CD4-positive, alpha-beta T cell treated with Interleukin-4 for 4 hours (primary cell): ENCODE measurements at places on chromosomes 7 and 10.

DNA sequence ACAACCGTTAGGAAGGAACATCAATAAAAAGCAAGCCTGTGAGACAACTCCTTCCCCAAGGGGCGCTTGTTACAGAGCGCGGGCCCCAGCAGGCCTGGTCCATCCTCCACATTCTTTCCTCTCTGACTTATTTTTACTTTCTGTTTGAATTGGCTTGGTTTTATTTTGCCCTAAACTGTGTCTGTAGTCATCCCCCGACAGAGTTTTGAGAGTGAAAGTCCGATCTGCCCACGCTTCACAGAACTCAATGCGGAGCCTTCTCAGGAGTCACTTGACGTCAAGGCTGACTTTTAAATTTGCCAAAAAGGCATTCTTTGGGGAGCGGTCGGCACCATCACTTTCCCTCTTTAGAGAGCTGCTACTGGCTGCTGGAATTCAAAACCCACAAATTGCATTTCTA, 150.1 kb upstream of the KLF6 start:
- DNase-seq: peak; percentile 72

DNA sequence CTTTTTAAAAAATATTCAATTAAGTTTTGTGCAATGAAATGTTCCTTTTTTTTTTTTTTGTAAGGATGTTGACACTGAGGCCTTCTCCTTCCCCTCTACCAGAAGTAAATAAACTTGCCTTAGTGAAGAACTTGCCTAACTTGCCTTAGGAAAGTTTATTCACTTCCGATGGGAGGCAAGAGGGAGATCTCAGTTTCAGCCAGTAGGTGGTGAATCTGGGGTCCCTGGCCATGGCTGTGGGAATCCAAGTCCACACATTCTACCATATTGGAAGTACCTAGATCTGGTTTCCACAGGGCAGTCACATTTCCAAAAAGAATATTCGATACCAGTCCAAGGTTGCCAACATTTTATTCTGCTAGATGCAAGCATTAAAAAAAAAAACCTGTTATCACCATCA, 270.9 kb downstream of the CCSER2 start:
- no peak for DNase-seq

GRCh38 chr10:105952153-105952552, 1212.4 kb downstream of the SORCS1 start:
- DNase-seq: no peak

DNA sequence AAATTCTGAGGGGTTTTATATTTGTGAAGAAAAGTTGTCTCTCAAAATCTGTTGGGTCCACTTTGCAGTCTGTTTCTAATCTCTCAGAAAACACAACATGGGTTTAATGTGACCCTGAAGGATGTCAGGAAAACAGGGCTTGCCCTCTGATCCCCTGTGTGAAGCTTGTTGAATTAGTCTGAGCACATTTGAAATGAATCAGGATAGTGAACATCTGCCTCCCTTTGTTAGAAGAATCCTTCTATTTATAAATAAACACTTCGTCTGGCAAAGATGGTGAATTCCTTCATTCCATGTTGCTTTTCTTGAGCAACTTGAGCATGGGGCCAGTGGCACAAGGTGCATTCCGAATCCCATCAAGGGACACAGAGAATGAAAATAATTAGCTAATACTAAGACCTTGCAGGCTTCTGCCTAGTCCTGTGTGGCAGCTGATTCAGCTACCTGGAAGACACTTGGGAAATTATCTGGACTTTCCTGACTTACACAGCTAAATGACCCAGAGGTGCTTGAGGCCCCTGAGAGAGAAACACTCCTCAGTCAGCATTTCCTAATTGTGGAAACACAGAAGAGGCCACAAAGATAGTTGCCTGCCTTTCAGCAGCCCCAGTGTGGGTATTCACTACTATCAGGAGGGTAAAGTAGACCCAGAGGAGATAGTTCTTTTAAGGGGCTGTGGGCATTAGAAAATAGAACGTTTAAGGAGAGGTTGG, 305.5 kb downstream of the C7orf25 start:
- no peak for DNase-seq

- no peak for DNase-seq
Observed at GRCh38 chr7:23410446-23411183, 59.7 kb downstream of the IGF2BP3 start.

DNA sequence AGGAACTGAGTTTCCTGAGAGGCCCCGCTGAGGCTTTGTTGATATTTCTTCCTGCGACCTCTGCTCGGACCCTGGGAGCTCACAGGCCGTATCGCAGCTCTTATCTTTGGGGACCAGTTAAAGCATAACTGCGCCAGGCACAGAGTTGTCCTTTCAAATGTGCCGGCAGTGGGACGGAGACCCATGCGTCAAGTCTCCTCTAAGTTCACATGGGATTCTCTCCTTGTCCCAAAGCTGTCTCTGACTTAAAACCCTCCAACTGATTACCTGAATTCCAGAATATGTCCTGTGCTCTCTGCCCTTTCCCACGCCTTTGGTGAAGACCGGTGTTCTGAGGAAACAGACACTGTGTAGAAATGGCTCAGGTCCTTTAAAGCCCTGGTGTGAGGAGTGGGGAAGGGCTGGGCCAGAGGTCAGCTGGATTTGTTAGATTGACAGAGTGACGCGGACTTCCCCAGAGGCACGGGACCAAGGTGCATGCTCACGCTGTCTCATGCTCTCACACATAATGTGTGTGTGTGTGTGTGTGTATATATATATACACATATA, 169.8 kb downstream of the EGFR start:
- DNase-seq: no peak

- DNase-seq: no peak
Observed at GRCh38 chr10:96960872-96961271, 128.8 kb downstream of the LCOR start.

DNA sequence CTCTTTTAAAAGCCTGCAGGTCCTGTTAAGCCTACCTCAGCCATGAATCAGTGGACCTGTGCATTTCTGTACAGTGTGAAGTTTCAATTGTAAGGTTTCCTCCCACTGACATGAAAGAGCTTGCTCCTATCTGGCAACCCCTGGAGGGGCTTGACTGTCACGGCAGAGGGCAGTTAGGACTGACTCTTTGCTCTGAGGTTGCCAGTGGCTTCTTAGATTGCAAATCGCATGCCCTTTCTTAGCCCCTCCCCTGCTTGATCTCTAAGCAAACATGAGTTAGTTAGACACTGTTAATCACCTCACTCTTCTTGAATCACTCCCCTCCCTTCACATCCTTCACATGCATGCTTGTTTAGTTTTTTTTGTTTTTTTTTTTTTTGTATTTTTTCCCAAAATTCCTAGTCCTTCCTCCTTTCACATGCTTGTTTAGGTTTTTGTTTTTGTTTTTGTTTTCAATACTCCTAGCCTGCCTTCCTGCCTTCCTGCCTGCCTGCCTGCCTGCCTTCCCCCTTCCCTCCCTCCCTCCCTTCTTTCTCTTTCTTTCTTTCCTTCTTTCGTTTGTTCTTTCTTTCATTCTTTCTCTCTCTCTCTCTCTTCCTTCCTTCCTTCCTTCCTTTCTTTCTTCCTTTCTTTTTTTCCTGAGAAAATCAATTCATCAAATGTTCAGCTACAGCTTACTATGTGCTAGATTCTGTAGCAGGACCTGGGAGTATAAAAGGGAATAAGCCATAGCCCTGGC, 6.0 kb upstream of the HIPK2 start:
- no peak for DNase-seq

DNA sequence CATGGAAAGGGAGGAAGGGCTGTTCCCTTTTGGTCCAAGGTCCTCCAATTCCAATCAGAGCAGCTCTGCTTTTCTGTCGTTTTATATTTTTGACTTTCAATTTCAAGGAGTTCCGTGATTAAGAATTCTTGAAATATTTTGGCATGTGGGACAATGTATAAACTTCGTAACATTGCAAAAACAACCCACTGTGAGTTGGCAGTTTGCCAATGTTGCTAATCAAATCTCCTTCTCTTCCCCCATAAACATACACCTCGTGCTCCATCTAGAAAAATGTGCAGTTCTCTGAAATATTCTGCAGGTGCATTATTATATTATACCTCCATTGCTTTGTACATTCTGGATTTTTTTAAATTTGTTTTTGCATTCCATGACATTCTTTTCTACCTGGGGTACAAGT, 49.8 kb downstream of the POU6F2 start:
- no peak for DNase-seq

DNA sequence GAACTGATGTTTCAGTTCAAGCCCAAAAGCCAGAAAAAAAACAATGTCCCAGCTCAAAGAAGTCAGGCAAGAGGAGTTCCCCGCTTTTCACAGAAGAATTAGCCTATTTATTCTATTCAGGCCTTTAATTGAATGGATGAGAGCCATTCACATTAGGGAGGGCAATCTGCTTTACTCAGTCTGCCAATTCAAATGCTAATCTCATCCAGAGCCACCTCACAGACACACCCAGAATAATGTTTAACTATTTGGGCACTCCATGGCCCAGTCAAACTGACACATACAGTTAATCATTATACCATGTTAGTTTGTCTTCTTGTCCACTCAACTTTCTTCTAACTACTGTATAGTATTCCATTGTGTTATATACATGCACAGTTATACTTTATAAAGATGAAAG, 2.6 kb upstream of the NPSR1 start:
- no peak for DNase-seq

GRCh38 chr7:25382869-25383268, 154.6 kb upstream of the NPVF start:
- DNase-seq: no peak

- no peak for DNase-seq
Observed at GRCh38 chr10:62491597-62491996, 117.4 kb downstream of the ZNF365 start.

DNA sequence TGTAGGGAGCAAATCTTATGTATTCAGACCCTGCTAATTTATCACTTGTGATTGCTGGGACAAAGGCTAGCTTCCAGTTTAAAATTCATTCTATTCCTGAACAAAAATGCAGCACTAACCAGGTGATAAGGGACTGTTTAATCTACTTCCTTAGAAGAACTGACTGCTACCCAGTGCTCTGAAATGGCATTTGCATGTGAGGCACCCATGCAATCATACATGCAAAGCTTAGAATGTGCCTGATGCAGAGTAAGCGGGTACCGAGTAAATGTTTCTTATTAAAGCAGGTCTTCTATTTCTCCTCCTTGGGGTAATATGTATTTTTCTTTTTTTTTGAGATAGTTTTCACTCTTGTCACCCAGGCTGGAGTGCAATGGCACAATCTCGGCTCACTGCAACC, 54.5 kb downstream of the NEURL1 start:
- DNase-seq: no peak

DNA sequence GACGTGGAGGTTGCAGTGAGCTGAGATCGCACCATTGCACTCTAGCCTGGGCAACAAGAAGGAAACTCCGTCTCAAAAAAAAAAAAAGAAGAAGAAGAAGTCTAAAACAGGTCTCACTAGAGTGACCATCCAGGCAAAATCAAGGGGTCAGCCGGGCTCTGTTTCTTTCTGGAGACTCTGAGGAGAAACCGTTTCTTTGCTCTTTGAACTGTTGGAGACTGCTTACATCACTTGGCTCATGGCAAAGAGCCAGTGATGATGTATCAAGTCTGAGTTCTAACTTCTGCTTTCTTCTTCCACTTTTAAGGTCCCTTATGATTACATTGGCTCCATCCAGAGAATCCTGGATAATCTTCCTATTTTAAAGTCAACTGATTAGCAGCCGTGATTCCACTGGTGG, 306.8 kb downstream of the WDR11 start:
- DNase-seq: no peak

- peak; percentile 81 for DNase-seq
Observed at GRCh38 chr7:157502701-157503111, 165.9 kb downstream of the DNAJB6 start.

DNA sequence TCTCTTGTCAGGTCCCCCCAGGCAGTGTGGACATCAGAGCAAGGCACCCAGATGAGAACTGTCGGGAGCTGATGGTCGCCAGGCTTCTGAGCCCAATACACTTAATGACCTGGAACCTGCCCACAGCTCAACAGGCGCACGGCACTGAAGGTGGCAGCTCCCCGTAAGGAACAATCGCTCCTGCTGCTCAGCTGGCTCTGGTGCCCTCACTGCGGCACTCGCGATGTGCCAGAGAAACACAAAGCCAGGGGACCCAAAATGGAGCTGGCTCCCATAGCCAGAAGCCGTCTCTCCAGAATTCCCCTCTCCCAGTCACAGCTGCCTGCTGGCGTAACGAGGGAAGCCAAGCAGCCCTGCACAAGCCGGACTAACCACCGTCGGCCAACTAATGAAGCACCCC, 6.3 kb downstream of the CALN1 start:
- no peak for DNase-seq

GRCh38 chr10:74133923-74134820, 16.5 kb downstream of the AP3M1 start:
- no peak for DNase-seq

DNA sequence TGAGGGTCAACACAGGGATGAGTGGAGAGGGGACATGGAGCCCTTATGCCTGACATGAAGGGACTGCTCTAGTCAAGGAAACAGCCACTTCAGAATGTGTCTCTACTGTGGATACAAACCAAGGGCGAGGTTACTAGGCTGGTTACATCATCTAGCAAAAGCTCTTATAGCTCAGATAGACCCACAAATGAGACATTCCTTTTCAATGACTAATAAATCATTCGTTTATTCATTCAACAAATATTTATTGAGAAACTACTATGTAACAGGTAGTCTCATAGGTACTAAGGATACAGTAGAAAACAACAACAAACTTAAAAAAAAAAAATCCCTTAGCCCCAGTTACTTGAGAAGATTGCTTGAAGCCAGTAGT, 219.5 kb downstream of the KIAA1217 start:
- DNase-seq: no peak

DNA sequence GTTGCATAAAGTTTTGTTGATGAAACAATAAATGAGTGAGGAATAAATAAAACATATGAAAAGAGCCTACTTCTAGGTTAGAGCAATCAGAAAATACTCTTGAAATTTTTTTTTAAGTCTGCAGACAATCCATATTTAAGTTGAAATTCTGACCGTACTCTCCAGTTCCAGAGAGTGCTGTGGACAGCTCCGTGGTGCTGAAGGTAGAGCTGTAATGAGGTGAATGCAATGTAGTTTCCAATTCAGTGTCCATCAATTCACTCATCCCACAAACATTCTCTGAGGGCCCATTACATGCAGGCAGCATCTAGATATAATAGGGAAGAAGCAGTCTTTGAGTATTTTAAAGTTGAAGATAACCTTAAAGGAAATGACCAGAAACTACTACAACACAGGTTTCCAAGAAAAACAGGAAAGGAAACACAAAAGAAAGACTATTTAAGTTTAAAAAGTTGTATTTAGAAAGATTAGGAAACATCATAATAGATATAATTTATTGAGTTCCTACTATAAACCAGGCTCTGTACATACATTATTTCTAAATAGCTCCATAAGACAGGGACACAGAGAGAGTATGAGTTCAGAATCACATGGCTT, 44.0 kb upstream of the CRTAC1 start:
- DNase-seq: no peak

- DNase-seq: no peak
Observed at GRCh38 chr7:96910486-96910885, 94.9 kb upstream of the DLX6 start.

GRCh38 chr10:111856631-111857030, 326.9 kb downstream of the GPAM start:
- DNase-seq: no peak

GRCh38 chr10:58555170-58555929, 42.7 kb downstream of the BICC1 start:
- no peak for DNase-seq
